Activated CD4-positive, alpha-beta T cell treated with anti-CD3 and anti-CD28 coated beads for 1 hour (primary cell): ENCODE measurements at places on chromosomes 11 and 22.

DNA sequence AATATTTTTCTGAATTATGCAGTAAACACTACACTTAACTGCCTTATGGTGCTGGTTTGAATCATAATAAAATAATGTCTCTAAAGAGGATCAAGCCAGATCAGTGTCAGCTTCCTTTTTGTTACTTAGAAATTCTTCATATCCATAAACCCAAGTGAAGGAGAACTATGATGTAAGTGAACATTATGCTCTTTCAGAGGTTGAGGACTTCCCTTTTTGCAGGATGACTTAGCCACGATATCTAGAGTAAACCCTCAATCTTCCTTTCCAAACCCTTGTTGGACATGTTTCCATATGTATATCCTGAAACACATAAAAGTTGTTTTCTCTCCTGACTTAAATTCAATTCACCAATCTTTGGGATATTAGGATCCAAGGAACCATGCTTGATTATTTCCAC is 19.1 kb downstream of the OR8D1 start:
- DNase-seq = no peak

- no peak for DNase-seq
These were observed 15.8 kb downstream of the TMEM258 start for GRCh38 chr11:61776561-61777075.

DNA sequence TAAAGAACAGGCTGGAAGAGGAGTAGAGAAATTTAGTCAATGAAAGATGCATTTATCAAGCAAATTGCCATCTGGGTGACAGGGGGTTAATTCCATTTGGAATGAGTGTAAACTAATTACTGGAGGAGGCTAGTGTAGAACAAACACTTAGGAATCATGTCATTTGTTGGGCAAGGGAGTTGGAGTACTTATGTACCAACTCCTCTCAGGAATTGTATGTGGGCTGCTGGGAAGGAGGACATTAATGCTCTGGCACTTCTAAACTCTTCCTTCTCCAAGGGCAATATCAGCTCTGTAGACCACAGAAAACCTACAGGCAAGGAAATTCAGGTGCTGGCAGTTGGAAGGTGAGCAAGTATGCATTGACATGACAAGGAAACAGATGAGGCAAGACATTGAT is 141.0 kb downstream of the MSANTD4 start:
- no peak for DNase-seq

- DNase-seq = no peak
These were observed 726 bp downstream of the PKNOX2 start for GRCh38 chr11:125165111-125165842.

GRCh38 chr11:102972853-102973252 is 17.3 kb upstream of the MMP13 start:
- no peak for DNase-seq

DNA sequence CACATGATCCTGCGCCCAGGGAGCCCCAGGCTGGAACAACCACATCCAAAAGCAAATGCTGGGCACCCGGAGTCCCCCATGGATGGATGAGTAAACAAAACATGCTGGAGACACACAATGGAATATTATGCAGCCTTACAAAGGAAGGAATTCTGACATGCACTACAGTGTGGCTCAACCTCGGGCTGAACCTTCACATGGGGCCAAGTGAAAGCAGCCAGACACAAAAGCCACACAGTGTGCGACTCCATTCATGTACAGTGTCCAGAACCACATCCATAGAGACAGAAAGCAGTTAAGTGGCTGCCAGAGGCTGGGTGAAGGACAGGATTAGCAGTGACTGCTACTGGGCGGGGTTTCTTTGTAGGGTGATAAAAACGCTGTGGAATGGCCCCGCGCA is 10.1 kb downstream of the POLR3H start:
- no peak for DNase-seq

GRCh38 chr11:105696000-105696399 is 86.1 kb downstream of the GRIA4 start:
- DNase-seq = no peak

GRCh38 chr11:125147280-125147679 is 17.3 kb upstream of the PKNOX2 start:
- DNase-seq = no peak

- DNase-seq = no peak
These were observed 1.7 kb upstream of the TXNRD2 start for GRCh38 chr22:19943082-19944026.

- no peak for DNase-seq
These were observed 91.0 kb upstream of the ARHGAP32 start for GRCh38 chr11:129283141-129283540.

- DNase-seq = no peak
These were observed 122.3 kb downstream of the MSANTD4 start for GRCh38 chr11:105899772-105900171.

DNA sequence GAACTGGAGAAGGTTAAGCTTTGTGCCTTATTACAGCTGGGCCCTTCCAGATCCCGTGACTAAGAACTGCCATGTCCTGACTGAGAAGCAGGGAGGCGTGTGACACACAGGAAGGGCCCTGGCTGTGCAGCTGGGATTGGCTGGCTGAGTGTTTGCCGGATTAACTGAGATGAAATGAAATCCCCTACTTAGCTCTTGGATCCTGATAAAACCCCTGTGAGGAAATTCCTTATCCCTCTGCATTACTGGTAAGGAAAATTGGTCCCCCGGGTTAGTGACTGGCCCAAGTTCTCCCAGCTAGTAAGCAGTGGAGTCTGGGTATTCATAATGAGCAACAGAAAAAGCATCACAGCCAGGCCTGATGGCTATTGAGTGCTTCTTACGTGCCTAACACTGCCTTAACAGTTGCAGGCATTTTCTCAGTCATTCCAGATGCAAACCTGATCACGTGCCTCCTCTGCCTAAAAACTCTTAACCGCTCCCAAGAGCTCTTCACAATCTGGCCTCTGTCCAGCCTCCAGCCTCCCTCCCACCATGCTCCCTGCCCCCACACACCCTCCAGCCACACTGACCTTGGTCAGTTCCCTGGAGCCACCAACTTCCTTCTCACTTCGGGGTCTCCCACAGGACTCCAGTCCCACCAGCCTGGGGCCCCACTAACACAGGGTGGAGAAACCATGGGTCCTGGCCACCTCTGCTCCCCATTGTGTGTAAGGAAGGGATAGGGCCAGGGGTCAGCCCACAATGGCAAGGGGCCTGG is 37.8 kb downstream of the ARRB1 start:
- no peak for DNase-seq

GRCh38 chr11:116864531-116864930 is 27.1 kb upstream of the APOA1 start:
- DNase-seq = no peak

GRCh38 chr11:116725434-116726221 is 47.2 kb downstream of the BUD13 start:
- DNase-seq = no peak

GRCh38 chr22:23144432-23144831 is 845 bp upstream of the RAB36 start:
- DNase-seq = no peak

GRCh38 chr11:400241-400689 is 6.3 kb downstream of the PKP3 start:
- DNase-seq = no peak

DNA sequence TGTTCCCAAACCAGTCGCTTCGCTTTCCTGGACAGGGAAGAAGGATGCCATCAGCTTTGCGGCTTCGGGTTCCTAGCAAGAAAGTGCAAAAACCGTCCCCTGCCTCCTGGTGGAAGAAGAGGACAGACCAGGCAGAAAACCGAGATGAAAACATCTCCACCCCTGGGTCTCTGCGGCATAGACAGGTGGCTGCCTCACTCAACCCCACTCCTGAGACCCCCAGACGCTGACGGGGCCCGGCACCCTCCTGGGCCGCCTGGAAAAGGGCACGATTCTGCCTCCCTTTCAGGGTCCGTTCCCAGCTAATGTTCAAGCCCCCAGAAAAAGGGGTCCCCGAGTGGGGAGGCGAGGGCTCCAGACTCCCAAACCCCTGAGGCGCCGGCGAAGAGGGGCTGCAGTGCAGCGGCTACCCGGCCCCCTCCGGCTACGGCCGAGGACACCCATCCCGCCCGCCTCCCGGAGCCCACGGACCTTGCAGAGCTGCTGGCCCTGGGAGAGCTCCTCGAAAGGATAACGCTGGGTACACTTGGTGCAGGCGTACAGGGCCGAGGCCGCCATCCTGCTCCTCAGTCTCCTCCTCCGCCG is 569 bp downstream of the FAM76B start:
- DNase-seq = no peak

DNA sequence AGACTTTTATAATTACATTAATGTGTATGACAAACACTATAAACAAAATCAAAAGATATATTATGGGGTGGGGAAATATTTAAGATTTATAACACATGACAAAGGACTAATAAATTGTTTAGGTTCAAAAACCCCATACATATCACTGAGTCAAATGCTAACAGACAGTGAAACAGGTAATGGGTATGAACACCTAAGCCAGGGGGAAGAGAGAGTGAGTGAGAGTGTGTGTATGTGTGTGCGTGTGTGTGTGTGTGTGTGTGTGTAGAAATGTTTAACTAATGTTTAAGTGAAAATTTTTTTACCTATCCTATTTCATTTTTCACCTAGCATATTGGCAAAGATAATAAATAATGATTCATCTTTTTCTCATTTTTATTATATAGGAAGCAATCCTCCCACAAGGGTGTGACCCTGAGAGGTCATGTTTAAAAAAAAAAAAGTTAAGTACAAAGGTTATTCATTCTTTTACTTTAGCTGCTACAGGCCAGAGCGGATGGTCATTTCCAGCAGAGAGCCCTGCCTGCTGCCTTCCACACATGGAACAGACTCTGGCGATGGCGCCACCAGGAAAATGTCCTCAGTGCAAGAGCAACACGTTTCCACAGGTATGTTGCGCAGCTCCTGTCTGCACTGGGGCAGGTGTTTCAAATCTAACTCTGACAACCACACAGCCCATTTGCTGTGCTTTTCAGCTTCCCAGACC is 72.9 kb downstream of the PISD start:
- DNase-seq = no peak

GRCh38 chr11:112977755-112978154 is 16.5 kb downstream of the NCAM1 start:
- no peak for DNase-seq

DNA sequence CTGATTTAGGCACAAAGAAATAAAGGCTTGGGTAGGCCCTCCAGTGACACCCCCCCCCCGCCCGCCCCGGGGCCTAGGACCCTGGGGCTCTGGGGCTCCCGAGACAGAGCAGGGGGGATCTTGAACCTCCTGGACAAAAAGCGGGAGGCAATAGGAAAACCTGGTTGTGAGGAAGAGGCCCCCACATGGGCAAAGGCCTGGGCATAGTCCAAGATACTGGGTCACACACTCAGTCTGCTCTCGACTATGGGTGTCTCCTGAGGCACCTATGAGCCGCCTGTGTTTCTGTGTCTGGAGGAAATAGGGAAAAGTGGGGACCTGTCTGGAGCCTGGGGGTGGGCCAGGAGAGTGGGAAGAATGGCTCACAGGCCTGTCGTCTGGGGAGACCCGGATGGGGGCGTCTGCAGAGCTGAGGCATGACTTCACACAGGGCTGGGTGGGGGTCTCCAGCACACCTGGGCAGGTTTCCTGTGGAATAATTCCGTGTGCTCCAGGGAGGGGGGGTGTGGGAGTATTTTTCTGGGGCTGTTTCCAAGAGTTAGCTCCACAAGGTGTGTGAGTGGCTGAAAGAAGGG is 2.4 kb upstream of the MN1 start:
- no peak for DNase-seq

GRCh38 chr22:30804626-30805025 is 110.0 kb downstream of the OSBP2 start:
- no peak for DNase-seq

GRCh38 chr11:69377029-69377952 is 83.3 kb downstream of the MYEOV start:
- DNase-seq = no peak

- DNase-seq = peak; percentile 23
These were observed 728 bp downstream of the RPL3 start for GRCh38 chr22:39318507-39319283.

DNA sequence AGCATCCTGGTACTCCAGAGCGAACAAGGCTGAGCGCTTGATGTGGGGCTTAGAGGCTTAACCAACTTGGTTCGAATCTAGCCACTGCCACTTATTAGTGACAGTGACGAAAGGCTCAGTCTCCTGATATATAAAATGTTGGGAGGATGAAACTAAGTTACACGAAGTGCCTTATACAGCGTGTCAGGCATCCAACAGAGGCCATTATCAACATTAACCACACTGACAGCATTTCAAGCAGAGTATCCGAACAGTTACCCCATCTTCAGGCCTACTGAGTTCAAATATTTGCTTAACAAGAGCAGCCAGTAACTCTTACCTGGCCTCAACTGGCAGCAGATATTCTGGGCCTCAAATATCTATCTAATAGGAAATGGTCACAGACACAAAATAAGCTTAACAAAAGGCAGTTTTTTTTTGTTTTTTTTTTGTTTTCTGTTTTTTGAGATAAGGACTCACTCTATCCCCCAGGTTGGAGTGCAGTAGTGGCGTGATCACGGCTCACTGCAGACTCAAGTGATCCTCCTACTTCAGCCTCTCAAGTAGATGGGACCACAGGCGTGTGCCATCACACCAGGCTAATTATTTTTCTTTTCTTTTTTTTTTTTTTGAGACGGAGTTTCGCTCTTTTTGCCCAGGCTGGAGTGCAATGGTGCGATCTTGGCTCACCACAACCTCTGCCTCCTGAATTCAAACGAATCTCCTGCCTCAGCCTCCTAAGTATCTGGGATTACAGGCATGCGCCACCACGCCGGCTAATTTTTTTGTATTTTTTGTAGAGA is 2.9 kb downstream of the SERPIND1 start:
- no peak for DNase-seq

DNA sequence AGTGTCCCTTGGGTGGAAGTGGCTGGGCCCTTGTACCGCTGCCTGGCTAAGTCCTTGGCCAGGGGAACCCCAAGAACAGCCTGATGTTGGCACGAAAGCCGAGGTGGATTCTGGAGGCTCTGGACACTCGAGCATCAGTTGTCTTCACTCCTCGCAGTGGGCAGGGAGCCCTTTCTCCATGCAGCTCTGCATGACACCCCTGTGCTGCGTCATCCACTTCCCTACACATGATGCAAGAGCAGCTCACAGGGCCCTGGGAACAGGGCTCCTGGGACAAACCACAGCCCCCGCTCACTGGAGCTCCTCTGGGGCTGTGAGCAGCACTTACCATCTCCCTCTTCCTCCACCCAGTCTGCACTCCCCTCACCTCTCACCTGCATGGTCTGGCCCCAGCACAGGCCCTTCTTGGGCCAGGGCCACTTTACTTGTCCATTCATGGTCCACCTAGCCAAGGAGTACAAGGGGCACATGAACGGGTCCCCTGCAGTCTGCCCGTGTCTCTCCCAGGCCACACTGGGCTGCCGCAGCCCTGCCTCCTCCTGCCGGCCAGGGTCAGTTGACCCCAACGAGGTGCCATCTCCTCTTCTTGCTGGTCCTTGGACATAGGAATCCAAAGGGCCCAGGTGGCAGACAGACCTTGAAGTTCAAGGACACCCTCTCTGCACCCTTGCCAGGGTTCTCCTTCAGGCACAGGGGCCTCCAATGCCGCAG is 66.5 kb downstream of the IGF2 start:
- DNase-seq = no peak

GRCh38 chr11:9803685-9804418 is 140.0 kb downstream of the SWAP70 start:
- no peak for DNase-seq
